Karpas-422 (cell line): ENCODE measurements at places on chromosomes 1 and 21. TPM values are rescaled to one million over a fixed set of nuclear protein-coding genes. Genes with fewer than 3 reads are reported as not detected.

GRCh38 chr1:216205176-216205575 lies 218.1 kb downstream of the USH2A start:
- H3K36me3 ChIP-seq, result no peaks in the 10 kb centered on the region
- no peaks in the 10 kb centered on the region for H3K27me3 ChIP-seq

GRCh38 chr1:226977643-226978431 lies 37.7 kb downstream of the COQ8A start:
- H3K4me3 ChIP-seq, result no peak overlapping the region
- H3K36me3 ChIP-seq, result no peaks in the 10 kb centered on the region
- no peaks in the 10 kb centered on the region for H3K27me3 ChIP-seq
- no peak overlapping the region for H3K27ac ChIP-seq

- no peak overlapping the region for H3K4me3 ChIP-seq
- no peaks in the 10 kb centered on the region for H3K36me3 ChIP-seq
- no peak for DNase-seq
- H3K27me3 ChIP-seq, result no peaks in the 10 kb centered on the region
These were observed 486.7 kb downstream of the OMA1 start for GRCh38 chr1:58059789-58060188.

The SCYL3 gene
- 9.4 and 10.2 TPM in 2 replicates for total RNA-seq

The NBPF4 gene
- total RNA-seq, result not detected in 2 replicates

The GABPA gene
- 20.7 and 29.6 TPM in 2 replicates for total RNA-seq

The NBL1 gene
- total RNA-seq, result not detected in 2 replicates
